ENCODE measurements at places on chromosomes 16 and 17.

- no peak for DNase-seq
Measured at GRCh38 chr17:4839221-4839620, 6.1 kb downstream of the MINK1 start.

GRCh38 chr17:78272181-78272913, 40.9 kb downstream of the TMEM235 start:
- no peak for DNase-seq

GRCh38 chr17:74153821-74154430, 49.6 kb upstream of the RPL38 start:
- DNase-seq: peak; percentile 42

GRCh38 chr16:3610698-3611145, 684 bp downstream of the SLX4 start:
- no peak for DNase-seq

DNA sequence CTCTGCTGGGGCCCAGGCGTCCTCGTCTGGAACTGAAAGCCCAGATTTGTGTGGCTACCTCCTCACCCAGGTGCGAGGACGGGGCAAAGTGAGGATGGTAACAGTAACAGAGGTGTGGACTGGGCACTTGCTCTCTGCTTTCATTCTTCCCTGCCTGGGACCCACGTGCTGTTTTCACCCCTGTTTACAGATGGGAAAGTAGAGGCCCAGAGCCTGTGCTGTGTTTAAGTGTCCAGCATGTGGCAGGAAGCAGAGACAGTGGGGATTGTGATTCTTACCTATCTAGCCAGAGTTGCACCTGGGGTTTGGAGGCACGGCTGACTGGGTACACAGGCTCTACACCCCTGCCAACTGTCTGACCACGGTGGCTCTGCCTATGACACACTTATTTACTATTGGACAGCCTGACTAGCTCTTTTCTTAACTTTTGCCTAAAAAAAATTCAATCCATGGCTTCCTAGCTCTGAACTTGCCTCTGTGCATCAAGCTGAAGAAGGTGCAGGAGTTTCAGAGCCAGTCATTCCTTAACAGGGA, 155.4 kb downstream of the CLEC16A start:
- DNase-seq: no peak

GRCh38 chr17:64081802-64082799, 47.8 kb downstream of the ERN1 start:
- no peak for DNase-seq

DNA sequence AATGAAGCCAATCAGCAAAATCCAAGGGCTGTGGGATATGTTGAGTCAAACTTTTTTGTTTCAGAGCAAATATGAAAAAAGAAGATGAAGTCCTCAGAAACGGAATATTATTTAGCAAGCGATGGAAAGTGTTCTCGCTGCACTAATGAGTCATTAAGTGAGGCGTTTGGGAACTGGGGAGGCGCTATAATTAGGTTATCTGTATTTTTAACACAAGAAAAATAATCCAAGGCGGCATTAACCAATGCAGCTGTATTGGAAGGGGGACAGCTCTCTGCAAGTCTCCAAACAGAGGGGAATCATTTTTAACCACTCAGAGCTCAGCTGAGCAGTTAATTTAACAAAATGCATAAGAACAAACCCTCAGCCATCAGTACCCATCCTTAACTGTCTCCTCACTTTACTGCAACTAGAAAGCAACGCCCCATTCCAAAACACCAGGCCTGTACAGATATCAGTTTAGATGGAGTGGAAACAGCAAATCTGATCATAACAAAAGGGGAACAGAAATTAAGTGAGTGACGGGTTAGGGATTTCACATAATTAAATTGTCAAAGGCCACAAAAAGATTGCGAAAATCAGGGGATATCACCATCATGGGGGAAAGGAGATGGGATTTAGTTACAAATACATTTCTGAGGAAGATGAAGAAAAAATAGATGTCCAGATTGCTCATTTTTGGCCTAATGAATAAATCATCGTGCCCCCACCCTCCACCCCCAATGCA, 211.0 kb upstream of the TOX3 start:
- no peak for DNase-seq

- no peak for DNase-seq
Measured at GRCh38 chr17:40963838-40964237, 2.9 kb downstream of the KRT39 start.

- no peak for DNase-seq
Measured at GRCh38 chr16:85570213-85570734, 42.8 kb upstream of the GSE1 start.

DNA sequence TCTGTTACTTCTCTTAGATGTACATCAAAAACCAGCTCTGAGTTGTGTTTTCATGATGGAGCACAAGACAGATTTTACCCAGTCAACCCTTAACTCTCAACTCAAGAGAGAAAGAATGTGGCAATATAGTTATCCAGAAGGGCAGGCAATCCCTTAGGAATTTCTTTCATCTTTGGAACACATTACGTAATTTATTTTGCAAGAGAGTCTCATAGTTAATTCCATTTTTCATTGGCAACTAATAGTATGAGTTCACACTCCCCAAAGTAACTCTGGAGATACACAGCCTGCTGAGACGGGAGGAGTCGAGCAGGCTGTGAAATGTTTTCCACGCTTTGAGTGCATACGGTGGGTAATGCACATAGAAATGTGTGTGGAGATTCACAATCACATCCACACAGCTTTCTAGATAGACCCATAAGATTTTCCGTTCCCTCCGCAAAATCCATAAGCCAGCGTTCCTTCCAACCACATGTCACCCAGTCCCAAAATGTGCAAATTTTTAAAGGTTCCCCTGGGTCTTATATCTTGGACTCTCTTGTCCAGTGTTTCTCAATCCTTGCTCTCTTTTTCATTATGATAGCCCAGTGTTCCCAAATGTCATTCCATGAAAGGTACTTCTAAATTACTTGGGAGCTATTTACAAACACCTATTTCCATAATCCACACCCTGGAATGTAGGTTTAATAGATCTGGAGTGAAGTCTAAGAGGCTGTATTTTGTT, 8.4 kb upstream of the CDRT4 start:
- no peak for DNase-seq

DNA sequence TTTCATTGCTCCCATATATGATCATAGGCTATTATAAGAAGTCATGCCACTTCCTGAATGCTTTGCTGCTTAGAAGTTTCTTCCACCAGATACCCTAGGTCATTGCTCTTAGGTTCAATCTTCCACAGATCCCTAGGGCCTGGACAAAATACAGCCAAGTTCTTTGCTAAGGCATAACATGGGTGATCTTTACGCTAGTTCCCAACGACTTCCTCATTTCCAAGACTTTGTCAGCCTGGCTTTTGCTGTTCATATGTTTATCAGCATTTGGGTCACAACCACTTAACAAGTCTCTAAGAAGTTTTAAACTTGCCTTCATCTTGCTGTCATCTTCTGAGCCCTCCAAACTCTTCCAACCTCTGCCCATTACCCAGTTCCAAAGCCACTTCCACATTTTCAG, 20.1 kb upstream of the DLX3 start:
- DNase-seq: no peak

DNA sequence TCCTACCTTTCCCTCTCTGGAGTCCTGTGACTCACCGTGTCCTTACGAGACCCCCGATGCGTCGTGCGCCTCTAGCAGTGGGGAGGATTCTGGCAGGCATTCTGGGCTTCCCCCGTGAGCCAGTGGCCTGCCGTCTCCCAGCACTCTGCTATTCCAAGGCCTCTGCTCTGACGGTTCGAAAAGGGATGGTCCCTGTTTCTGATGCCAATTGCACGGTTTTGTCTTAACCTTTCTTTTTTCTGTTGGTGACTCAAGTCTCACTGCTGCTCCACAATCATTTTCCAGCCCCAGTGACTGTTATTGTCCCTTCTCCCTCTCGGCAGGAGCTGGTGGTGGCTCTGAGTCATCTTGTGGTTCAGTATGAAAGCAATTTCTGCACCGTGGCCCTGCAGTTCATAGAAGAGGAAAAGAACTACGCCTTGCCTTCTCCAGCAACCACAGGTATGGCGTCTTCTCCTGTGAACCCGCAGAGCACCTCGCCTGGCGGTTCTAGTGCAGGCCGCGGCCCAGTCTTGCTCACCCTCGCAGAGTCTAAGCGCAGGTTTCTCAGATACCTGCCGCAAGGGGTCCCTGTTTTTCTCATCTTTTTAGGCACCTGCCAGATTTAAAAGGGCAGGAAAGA, 100.1 kb upstream of the CHMP6 start:
- peak; percentile 48 for DNase-seq

GRCh38 chr16:1048442-1049112, 24.0 kb upstream of the SSTR5 start:
- DNase-seq: no peak

GRCh38 chr17:47223007-47223406, 13.9 kb downstream of the MYL4 start:
- DNase-seq: no peak

- no peak for DNase-seq
Measured at GRCh38 chr16:782766-783403, 5.3 kb downstream of the RPUSD1 start.

DNA sequence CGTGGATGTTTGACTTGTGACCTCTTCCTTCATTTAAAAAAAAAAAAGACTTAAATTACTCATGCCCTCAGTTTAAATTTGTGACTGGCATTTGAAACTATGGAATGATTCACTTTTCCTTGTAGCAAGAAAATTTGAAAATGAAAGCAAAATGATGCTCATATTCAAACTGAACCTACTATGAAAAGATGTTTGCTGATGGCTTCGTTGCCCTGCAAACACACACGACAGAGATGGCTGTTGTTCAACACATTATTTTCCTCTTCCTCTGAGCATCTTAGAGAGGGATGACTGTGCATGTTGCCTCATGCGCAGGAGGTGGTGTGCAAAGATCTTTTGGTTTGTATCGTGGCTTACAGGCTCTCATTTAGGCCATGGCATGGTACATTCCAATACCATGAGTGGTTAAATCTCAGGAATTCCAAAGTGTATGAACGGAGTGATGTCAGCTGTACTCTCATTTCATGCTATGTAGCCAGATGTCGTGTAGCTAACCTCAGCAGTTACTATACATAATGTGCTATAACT, 164.5 kb downstream of the PRKCA start:
- no peak for DNase-seq

GRCh38 chr16:1193825-1194581, 31.1 kb downstream of the TPSG1 start:
- DNase-seq: no peak

DNA sequence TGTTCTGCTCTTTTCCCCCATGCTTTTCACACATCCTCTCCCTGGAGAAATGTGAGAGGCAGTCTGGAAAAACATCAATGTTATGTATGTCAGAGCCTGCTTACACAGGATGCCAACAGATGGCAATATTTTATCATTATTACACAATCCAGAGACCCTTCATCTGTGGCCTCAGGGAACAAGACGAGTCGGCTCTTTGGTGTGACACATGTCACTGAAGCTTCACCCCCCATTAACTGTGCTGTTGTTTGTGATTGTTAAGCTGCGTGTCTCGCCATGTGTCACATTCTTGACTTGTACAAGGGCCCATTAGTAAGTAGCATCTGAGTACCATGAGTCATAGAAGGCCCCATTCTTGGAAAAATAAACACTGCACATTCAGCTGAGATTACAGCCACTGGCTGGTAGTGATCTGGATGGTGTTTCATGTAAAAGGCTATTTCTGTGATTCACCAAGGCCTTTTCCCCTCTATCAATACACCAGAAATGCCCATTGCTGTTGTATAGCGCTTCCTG, 682.1 kb upstream of the SOX9 start:
- peak; percentile 18 for DNase-seq

GRCh38 chr17:55420067-55420775, 1.4 kb downstream of the MMD start:
- no peak for DNase-seq

- DNase-seq: no peak
Measured at GRCh38 chr17:7356756-7357155, 1.8 kb downstream of the TMEM95 start.

GRCh38 chr16:75108792-75109731, 7.5 kb downstream of the LDHD start:
- peak; percentile 88 for DNase-seq

DNA sequence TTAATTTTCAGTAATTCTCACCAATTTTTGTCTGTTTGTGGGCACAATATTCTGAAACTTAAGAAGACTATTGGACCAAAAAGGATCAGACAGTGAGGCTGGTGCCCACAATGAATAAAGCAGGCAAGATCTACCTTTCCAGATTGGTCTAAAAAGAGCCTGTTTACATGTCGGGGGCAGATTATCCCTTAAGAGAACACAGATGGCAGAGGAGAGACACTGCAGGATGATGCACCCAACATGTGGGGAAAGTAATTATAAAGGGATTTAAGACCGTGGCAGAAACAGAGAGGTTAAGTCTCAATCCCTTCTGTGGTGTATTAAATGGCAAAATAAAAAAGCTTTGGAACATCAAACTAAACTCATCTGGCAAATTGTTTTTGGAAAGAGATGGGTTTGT, 331.8 kb upstream of the CDH11 start:
- DNase-seq: no peak

DNA sequence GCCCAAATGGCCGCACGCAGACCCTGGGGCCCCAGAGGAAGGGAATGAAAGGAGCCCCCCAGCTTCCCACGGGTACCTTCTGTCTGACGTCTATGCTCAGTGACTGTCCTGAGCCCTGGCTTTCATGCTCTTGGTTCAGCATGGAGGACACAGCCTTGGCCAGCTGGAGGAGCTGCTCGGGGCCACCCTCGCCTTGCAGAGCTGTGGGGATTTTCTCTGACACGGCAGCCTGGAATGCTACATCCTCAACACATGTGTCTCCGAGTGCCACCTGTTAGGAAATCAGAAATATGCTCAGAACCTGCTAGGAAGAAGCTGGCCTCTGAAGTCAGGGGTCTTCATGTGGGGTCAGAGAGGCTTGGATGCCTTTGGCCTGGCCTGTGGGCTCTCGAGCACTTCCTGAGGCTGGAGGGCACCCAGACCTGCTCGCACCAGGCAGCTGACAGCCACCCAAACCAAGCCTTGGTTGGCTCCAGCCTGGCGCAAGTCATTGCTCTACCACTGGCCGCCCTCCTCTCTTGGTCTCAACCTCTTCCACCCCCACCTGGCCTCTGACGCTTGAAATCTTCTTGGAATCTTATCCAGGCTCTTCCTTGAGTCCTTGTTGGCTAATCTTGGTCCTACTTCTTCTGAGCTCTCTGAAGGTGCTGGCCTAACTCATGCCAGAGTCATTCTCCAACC, 63.7 kb upstream of the BCO1 start:
- no peak for DNase-seq

DNA sequence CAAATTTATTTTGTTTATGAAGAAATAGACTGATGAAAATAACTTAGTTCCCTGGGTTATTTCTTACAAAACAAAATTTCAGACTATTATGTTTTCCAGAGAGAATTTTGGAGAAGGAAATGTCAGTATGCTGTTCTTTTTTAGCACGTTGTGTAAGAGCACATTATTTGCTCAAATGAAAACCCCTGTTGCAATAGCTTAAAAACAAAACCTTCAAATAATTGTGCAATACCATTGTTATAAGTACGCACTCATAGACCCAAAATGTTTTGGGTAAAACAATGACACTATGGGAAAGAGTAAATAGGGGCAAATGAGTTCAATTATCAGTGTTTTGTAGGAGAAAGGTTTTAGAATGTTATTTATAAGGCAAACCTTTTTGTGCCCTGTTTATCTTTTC, 18.2 kb downstream of the VMP1 start:
- DNase-seq: no peak

- no peak for DNase-seq
Measured at GRCh38 chr17:48031966-48032365, 5.6 kb downstream of the COPZ2 start.

GRCh38 chr17:29588017-29588561, 1.4 kb downstream of the GIT1 start:
- no peak for DNase-seq

GRCh38 chr17:66462010-66462409, 159.6 kb downstream of the PRKCA start:
- DNase-seq: no peak

GRCh38 chr17:7250695-7251627, 573 bp downstream of the CTDNEP1 start:
- DNase-seq: no peak
